ENCODE measurements at places on chromosomes 7 and 10.

GRCh38 chr10:60762554-60762953 is 15.7 kb upstream of the CDK1 start:
- no peak for DNase-seq

GRCh38 chr7:512541-513311 is 6.9 kb downstream of the PDGFA start:
- no peak for DNase-seq

- no peak for DNase-seq
These were observed 403.7 kb upstream of the ZMIZ1 start for GRCh38 chr10:78664929-78665553.

DNA sequence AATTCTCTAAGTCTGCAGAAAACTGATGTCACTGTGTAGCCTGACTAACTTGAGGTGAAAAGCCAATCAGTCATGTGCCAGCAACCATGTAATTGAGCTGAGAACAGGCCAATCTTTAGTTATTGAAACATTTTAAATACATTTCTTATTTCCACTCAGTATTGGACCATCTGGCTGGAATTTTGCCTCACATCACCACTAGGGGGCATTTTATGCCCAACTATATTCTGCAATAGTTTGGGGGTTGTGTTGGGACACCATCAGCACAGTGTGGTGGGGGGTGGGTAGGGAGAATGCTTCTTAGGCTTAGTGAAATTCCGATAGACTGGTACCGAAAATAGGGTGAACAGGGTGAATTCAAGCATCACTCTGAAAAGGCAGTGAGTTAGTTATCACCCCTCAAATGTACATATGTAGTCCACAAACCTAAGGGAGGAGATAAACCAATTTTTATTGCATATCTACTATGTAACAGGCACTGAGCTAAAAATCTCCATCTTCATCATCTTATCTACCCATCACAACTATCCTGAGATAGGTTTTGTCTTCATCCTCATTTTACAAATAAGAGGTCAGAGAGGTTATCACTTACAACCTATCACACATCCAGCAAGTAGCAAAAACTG is 17.8 kb downstream of the NPSR1 start:
- DNase-seq: no peak

- no peak for DNase-seq
These were observed 7.2 kb downstream of the ZKSCAN1 start for GRCh38 chr7:100022621-100023020.

Measured in skeletal muscle cell (primary cell).